ENCODE measurements at places on chromosomes 1 and 21.

DNA sequence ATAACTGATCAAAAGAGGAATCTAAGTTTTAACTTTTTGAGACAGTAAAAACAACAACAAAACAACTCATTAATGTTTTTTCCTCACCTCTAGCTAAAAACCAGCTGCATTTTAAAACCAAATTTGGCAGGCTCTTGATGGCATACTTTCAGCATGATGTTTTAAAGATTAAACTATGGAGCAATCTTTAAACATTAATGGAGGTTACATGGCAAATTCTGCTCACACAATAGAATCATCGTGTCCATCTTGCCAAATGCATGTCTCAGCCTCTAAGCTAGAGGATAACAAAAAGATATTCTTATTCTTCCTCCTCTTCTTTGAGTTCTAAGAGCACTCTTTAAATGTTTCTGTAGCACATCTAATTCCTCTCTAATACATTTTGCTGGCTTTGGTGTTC is 579.8 kb upstream of the PKN2 start:
- no peak for DNase-seq

DNA sequence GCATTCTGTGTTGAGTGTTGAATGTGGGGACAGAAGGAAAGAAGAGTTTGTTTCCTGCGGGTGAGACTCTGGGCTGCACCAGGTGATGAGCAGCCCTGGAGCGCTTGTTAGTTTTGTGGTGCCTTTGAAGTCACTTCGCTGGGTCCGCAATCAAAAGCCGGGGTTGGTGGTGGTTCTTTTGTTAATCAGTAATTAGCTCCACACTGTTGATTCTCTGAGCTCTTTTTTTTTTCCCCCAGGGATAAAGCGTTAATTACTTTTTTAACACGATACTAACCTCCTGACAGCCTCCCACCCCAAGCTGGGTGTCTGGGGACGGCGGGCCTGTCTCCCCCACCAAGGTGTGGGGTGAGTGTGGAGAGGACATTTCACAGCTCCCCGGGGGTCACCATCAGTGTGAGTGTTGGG is 56.6 kb downstream of the AGPAT3 start:
- no peak for DNase-seq

- DNase-seq = no peak
Observed at GRCh38 chr1:25530186-25531081, 13.0 kb upstream of the LDLRAP1 start.

DNA sequence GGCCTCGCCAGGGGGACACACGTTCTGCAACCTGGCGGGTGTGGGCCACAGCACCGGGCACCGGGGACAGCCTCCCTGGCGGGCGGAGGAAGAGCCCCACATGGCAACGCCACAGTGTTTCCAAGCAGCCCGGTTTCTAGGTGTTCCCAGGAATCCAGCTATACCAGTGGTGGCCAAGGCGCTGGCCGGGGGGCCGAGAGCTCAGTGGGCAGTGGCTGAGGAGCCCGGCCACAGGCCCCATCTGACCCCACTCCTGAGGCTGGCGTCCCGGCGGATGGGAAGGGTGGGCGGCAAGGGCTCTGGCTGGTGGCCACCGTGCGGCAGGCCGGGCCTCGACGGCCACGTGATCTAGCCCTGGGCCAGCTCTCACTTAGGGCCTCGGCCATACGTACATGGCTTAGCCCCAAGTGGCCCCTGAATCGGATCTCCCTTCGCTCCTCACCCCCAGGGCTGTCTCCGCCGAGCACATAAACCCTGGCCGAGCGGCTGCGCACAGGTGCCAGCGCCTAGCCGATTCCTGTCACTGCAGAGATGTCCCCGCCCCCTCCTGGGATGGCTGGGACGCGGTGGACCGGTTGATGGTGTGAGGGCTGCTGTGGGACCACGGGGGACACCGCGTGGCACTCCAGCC is 68.7 kb downstream of the MORN1 start:
- no peak for DNase-seq

GRCh38 chr1:240888039-240888786 is 276.3 kb upstream of the GREM2 start:
- DNase-seq = no peak

- no peak for DNase-seq
Observed at GRCh38 chr1:101507547-101507971, 270.7 kb downstream of the S1PR1 start.

- no peak for DNase-seq
Observed at GRCh38 chr1:44785501-44786137, 2.4 kb downstream of the BEST4 start.

GRCh38 chr1:9629445-9630201 is 21.9 kb upstream of the PIK3CD start:
- DNase-seq = no peak

DNA sequence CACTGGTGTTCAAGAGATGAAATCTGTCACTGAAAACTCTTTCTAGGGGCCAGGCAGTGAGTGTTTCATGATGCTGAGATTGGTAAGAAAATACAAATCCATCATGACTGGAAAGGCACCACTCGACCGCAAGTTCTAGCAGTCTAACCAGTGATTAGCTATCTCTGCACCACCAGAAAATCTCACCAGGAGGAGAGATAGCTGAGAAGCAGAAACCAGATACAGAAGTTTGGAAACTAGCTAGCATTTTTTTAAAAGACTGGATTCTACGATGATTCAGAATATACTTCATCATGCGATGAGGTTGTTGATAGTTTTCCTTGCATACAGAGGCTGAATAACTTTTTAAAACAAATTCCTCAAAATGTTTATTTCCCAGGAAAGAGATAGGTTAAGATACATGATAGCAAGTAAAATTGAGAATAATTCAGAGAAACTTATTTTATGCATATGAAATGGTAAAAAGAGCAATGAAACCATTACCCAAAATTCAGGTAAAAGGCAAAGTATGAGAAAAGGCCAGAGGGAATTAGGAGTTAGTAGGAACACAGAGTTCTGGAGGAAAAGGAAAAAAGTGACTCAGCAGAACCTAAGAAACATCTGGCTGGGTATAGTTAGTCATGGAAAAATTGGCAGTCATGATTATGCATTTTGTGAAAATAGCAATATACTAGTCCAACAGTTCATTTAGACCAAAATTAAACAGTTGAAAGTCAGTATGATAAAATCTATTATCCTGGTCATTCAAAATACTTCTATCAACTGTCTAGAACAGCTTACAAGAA is 3.3 kb upstream of the F3 start:
- no peak for DNase-seq

- DNase-seq = no peak
Observed at GRCh38 chr1:156151093-156151688, 2.2 kb upstream of the SEMA4A start.

DNA sequence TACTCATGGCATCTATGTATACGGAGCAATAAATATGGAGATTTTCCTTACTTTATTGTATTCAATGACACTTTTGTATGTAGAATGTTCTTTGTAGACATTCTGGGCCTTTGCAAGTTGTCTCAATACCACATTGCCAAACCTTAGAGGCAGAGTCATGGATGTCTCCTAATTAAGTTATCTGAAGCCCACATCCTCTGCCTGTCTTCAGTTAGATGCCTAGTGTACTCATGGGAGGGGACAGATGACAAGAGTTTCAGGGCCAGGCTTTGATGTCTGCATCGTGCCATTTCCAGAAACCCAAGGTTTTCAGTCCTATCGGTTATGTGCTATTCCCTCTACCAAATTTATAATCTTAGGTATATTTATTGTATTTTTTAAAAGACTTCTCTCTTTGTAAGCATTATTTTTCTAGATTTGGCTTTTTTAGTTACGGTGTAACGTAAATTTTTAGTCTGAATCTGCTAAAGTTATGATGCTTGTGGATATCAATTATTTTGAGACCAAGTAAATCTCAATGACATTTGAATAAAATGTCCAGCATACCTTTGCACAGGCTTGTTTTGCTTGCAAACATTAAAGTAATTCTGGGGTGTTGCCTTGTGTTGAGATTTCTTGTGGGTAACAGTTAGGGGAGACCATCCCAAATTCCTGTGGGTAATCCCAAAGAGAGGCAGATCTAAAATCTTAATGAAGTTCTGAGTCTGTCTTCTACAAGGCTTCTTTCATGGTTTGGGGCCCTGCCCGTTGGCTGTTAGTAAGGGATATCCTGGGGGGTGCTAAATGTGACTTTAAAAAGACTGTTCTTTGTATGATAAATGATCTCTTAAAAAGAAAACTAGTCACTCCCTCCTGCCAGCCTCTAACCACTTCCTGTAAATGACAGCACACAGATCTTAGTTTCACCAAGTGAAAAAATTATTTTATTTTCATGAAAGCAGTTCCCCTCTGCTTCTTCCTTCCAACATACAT is 8.0 kb upstream of the MACF1 start:
- no peak for DNase-seq

DNA sequence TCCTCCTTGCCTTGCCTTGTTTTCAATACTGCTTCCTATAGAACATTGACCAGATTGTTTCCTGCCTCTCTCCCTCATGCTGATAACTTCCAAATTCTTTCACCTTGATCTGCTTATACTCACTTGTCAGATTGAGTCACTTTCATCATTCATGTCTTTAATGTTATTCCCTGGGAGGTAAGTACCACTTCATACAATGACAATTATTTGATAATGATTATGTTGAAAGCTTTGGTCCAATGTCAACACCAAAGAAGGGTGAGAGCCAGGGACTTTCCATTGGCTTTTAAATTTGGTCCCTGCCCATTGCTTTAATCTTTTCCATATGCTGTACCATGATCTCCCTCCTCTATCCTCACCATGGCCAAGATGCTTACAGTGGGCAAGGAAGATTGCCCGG is 137.4 kb downstream of the SYT2 start:
- DNase-seq = no peak

DNA sequence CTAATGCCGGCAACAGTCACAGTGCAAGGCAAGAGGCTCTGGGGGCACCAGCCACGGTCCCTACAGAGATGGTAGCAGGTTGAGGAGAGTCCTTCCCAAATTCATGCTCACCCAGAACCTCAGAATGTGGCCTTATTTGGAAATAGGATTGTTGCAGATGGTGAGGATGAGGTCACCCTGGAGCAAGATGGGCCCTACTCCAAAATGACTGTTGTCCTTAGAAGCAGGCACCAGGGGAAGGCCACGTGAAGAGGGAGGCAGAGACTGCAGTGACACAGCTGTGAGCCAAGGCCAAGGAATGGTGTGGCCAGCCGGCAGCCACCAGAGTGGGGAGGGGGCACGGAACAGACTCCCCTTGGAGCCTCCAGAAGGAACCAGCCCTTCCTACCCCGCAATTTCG is 70.8 kb upstream of the CLDN14 start:
- DNase-seq = no peak

- DNase-seq = no peak
Observed at GRCh38 chr1:22831729-22832413, 121.2 kb downstream of the EPHB2 start.

- no peak for DNase-seq
Observed at GRCh38 chr1:5505944-5506343, 486.3 kb downstream of the NPHP4 start.

GRCh38 chr1:68081775-68082283 is 31.4 kb upstream of the DIRAS3 start:
- DNase-seq = no peak

DNA sequence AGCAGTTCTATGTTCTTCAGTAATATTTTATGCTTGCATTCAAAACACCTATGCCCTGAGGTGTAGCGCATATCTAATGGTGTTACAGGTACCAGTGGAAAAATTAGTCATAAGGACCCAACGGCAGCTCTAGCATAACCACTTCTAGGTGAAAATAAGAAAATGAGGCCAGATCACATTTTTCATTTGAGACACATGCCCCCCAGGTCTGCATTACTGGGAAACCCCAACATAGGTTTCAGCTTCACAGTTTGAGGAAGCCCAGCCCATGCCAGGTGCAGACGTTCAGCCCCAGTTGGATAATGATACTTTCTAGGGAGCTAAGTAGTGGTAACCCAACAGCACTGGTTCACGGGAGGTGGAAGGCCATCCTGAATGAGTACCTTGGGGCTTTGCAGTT is 129.8 kb downstream of the CNIH3 start:
- no peak for DNase-seq

- DNase-seq = no peak
Observed at GRCh38 chr1:167199656-167200055, 21.0 kb upstream of the POU2F1 start.

GRCh38 chr1:228368801-228369607 is 37.6 kb downstream of the TRIM11 start:
- no peak for DNase-seq

- no peak for DNase-seq
Observed at GRCh38 chr1:206538086-206538770, 30.9 kb downstream of the RASSF5 start.

- no peak for DNase-seq
Observed at GRCh38 chr1:17883136-17883535, 128.0 kb downstream of the ACTL8 start.

- no peak for DNase-seq
Observed at GRCh38 chr1:248858096-248858890, 592 bp downstream of the ZNF692 start.

- peak; percentile 27 for DNase-seq
Observed at GRCh38 chr1:8439015-8439702, 121.2 kb downstream of the SLC45A1 start.

GRCh38 chr1:150022357-150022756 is 11.8 kb upstream of the OTUD7B start:
- DNase-seq = no peak

GRCh38 chr1:92081031-92081430 is 886 bp downstream of the BTBD8 start:
- DNase-seq = no peak

GRCh38 chr1:118254001-118254400 is 69.0 kb upstream of the SPAG17 start:
- DNase-seq = no peak

DNA sequence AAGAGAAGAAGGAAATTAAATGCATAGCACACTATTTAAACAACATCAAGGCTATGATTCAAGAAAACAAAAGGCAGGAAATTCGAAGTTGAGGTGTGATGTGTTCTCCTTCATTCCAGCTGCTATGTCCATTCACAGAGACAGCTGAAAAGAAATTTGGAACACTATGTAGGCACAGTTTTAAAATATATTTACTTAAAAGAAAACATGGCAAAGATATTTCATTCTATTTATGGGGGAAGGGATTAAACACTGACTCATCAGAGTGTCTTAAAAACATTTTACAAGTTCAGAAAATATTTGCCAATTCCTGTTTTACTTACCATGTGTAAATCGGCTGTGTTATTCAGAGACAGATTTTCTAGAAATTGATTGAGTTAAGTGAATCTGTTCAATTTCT is 39.4 kb upstream of the NGF start:
- no peak for DNase-seq

DNA sequence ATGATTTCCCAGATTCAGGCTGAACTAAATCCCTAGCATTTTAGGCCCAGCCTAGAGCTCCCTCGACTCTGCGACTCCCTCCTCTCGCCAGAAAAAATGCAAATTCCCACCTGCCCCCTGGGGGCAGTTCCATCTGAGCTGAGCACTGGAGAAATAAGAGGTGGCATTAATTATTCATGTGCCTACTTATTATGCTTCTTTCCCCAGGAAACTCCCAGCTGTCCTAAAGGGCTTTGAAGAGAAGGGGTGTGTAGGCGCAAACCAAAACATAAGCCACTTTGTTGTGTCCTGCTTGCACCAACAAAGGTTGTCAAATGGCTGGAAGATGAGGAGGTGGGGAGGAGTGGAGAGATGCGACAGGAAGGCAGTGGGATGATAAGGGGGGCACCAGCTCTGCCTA is 41.4 kb upstream of the GOLT1A start:
- peak; percentile 38 for DNase-seq

GRCh38 chr1:55313903-55314302 is 98.7 kb upstream of the USP24 start:
- no peak for DNase-seq
